Stimulated activated naive CD8-positive, alpha-beta T cell treated with anti-CD3 and anti-CD28 coated beads, Interleukin-15, amount 100 ng/mL, for 72 hours (primary cell): ENCODE measurements at places on chromosomes 7 and 10.

- DNase-seq: no peak
Measured at GRCh38 chr7:33824911-33825459, 80.4 kb upstream of the BMPER start.

DNA sequence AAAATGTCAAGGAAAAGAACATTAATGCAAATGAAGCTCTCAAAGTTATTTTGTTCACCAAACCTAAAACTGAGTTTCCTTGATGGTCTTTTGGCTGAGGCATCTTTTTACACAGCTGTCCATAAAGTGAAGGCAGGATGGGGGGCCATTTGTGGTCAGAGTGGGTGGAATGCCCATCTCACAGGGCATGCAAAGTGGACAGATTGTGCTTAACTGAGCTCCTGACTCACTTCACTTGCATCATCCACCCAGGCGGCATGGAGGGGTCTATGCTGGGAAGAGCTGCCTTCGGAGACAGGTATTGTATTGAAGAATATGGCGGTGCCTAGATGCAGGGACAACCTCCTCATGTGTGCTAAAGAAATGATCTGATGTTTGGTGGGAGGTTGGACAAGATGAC lies 905.3 kb downstream of the KCNMA1 start:
- DNase-seq: no peak

DNA sequence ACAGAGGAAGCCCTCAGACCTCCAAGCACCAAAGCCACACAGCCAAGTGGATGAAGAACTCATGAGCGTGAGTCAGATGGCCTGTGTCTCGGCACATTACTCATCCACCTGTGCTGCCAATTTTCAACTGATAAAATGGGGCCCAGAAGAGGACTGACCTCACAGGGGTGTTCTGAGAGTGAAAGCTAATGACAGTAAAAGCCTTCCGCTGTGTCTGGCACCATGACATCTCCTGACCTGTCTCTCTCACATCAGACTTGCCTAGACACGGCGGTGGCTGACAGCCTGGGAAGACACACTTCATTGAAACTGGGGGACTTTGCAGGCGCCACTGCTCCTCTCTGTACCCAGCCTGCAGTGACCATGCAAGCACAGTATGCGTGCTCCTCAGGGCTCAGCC lies 8.3 kb upstream of the SLC18A3 start:
- no peak for DNase-seq

GRCh38 chr10:60235001-60235400 lies 154.7 kb downstream of the ANK3 start:
- no peak for DNase-seq

GRCh38 chr7:129150199-129150996 lies 5.9 kb downstream of the TSPAN33 start:
- DNase-seq: no peak

DNA sequence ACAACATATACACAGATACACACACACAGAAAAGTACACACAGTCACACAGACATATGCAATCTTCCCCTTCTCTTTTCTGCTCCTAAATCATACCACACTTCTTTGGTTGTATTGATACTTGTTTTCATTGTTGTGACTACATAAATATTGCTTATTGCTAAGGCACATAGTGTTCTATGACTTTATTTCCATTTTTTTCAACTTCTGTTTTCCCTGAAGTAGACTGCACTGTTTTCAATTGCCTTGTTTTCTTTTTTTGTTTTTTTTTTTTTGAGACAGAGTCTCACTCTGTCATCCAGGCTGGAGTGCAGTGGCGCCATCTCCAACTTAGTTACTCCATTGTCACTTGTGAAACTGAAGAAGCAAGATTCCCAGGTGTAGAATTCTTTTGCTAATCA lies 10.0 kb upstream of the PRKAR2B start:
- DNase-seq: no peak

- DNase-seq: no peak
Measured at GRCh38 chr10:120715171-120715570, 136.0 kb upstream of the WDR11 start.

DNA sequence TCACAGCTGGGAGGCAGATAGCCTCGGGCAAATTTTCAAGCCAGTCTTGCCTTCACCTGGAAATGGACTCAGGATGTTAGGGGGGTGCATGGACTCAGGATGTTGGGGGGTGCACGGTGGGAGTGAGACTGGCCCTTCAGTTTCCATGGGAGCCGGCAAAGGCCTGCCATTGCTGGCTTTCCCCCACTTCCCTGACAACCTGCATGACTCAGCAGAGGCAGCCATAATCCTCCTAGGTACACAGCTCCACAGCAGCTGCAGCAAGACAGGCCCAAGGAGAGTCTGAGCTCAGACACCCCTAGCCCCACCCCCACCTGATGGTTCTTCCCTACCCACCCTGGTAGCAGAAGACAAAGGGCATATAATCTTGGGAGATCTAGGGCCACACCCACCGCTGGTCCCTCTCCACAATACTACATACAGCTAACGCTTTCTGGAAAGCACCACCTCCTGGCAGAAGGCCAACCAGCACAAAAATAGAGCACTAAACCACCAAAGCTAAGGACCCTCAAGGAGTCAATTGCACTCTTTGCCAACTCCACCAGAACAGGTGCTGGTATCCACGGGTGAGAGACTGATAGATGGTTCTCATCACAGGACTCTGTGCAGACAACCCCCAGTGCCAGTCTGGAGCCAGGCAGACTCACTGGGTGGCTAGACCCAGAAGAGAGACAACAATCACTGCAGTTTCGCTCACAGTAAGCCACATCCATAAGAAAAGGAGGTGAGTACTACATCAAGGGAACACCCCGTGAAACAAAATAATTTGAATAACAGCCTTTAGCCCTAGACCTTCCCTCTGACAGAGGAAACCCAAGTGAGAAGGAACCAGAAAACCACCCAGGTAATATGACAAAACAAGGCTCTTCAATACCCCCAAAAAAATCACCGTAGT lies 18.3 kb downstream of the C7orf25 start:
- no peak for DNase-seq

- no peak for DNase-seq
Measured at GRCh38 chr10:13705526-13706174, 118.9 kb downstream of the PRPF18 start.

DNA sequence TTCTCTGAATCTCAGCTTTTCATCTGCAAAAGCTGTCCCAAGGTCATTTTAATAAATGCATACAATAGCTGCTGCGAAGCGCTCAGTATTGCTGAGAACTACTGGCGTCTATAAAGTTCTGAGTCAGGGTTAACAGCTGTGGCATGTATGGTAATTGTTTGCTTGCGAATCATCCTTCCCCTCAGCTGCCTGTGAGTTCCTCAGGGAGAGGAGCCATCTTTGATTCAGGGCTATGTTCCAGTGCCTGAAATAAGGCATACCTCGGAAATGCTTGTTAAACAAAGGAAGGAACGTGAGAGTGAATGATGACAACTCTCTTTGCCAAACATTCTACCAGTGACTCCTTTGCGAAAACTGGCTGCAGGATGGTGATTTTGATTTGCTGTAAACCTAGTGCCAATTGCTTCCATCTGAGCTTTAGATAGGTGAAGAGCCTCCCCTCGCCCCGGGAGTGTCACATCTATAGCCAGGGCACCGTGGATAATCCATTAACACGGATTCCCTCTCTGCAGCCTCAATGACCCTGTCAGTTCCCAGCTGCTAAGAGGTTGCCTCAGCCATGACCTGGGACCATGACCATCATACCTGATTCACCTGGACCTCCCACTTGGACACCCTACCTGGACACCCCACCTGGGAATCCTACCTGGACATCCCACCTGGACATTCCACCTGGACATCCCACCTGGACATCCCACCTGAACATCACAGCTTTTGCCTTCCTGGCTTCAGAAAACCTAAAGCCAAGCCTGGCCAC lies 39.6 kb downstream of the GPRIN2 start:
- peak; percentile 6 for DNase-seq

DNA sequence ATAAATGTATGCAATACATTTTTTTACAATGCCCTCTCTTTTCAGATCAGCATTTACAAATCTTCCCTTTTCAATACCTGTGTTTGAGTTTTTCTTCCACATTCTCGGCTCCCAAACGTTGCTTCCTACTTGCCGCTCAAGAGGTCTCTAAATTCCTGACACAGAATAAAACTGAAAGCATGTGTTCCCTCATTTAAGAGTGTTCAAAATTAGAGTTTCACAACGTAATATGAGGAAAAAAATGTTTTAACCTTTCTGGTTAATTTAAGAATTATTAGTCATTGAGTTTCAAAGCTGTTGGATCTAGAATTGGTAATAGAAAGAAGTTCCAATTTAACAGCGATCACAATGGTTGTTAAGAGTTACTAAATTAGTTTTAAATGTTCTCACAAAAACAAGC lies 100.4 kb downstream of the ARID5B start:
- no peak for DNase-seq

DNA sequence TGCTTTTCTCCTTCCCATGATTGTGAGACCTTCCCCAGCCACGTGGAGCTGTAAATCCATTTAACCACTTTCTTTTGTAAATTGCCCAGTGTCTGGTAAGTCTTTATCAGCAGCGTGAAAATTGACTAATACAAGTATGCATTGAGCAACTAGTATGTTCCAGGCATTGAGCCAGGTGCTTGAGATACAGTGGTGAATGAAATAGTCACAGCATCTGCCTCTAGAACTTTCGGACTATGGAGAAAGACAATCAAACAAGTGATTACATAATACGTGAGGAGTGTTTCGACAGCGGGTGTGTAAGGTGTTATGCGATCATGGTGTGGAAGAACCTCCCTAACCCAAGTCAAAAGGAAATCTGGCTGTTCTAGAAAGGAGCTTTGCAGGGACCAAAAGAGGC lies 21.6 kb upstream of the NUP205 start:
- no peak for DNase-seq

- no peak for DNase-seq
Measured at GRCh38 chr10:29804025-29804852, 169.5 kb upstream of the SVIL start.

GRCh38 chr7:17985473-17986239 lies 42.0 kb downstream of the PRPS1L1 start:
- DNase-seq: no peak

- DNase-seq: no peak
Measured at GRCh38 chr7:10211016-10211415, 762.7 kb upstream of the PHF14 start.

GRCh38 chr7:159033956-159034355 lies 110.7 kb downstream of the VIPR2 start:
- DNase-seq: peak; percentile 4

GRCh38 chr10:114616516-114616915 lies 41.6 kb downstream of the ABLIM1 start:
- no peak for DNase-seq

GRCh38 chr7:8499128-8499527 lies 65.7 kb downstream of the NXPH1 start:
- DNase-seq: no peak

DNA sequence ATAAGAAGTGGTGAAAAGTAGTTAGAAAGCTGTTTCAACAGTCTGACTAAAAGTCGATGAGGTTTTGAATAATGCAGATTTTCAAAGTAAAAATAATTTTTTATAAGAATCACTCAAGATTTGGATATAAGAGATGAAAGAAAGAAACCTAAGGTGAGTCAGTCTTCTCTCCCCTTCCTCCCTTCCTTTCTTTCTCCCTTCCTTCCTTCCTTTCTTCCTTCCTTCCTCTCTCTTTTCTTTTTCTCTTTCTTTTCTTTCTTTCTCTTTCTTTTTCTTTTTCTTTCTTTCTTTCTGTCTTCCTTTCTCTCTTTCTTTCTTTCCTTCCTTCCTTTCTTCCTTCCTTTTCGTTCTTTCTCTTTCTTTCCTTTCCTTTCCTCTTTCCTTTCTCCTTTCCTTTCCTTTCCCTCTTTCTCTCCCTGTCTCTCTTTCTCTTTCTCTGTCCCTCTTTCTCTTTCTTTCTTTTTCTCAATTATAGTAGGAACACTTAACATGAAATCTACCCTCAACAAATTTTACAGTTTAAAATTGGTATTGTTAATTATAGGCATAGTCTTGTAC lies 308.6 kb downstream of the ARL4A start:
- DNase-seq: no peak

DNA sequence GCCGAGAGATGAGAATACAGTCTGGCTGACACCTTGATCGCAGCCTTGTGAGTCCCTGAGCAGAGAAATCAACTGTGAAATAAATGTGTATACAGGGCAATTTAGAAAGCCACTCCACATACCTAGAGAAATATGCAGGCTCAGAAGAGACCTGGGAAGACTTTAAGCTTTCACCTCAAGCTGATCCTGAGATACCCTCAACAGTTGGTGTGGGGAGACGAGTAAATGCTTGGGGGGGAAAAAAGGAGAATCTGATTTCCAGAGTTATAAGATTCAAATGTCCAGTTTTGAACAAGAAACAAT lies 123.5 kb downstream of the SMURF1 start:
- DNase-seq: no peak

- DNase-seq: no peak
Measured at GRCh38 chr7:130174237-130174959, 30.8 kb downstream of the TMEM209 start.

DNA sequence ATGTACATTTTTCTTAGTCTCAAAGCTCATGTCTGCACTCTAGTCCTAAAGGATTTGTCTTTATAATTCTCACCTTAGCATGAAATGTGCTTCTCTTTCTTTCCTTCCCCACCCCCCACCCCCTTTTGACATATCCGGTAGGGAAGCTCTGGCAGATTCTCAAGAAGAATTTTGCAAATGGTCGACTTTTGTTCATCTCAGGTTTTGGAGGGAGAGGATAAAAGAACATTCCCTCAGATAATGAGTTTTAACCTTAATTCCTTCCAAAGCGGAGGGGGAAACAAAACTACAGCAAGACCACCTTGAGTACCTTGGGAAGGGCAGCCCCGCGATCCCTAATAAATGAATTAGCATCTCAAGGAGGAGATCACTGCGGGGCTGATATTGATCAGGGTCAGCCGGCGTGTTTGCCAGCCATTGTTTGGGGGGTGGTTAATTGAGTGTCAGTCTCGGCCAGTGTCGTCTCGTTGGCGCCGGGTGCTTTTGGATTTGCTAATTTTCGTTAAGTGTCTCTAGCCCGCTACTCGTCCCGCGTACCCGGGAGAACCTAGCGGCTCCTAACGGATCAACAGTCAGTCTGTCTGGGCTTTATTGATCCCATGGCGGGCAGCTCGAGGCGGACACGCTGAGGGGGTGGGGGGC lies 874 bp upstream of the BAMBI start:
- DNase-seq: no peak
